Stimulated activated CD4-positive, alpha-beta T cell treated with anti-CD3 and anti-CD28 coated beads, Interleukin-12 subunit alpha, Interleukin-12 subunit beta, amount 100 ng/mL, for 48 hours (primary cell): ENCODE measurements at places on chromosomes 5 and 9.

DNA sequence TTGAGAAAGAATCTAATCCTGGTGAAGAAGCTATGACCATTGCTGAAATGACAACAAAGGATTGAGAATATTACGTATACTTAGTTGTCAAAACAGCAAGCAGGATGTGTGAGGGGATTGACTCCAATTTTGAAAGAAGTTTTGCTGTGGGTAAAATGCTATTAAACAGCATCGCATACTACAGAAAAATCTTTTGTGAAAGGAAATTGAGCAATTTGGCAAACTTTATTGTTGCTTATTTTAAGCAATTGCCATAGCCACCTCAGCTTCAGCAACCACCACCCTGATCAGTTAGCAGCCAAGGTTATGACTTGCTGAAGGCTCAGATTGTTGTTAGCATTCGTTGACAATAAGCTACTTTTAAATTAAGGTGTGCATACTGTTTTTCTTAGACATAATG lies 22.5 kb upstream of the ARL14EPL start:
- no peak for DNase-seq

- DNase-seq = no peak
These were observed 111.9 kb downstream of the SUSD1 start for GRCh38 chr9:112063151-112063550.

DNA sequence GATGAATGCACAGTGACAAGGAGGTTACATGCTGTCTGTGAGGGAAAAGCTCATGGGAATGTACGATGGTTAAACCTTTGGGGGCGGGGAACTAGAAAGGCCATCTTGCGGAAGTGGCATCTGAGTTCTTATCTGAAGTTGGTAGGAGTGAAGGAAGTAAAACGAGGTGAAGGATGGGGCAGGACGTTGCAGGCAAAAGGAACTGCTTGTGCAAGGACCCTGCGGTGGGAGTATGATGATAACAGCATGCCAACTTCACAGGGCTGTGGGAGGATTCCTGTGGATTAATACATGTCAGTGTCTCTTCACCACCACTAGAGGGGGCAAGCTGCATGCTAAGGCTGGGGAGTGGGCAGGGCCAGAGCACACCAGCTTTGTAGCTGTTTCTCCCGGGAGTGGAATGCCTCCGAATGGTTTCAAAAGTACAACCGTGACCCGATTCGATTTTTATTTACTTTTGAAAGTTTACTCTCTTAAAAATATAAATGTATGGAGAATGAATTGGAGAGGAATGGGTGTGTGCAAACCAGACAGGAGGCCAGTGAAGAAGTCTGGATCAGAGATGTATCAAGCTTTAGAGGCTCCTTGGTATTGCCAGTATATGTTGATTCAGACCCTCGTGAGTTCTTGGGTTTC lies 62.5 kb downstream of the CYFIP2 start:
- peak; percentile 65 for DNase-seq

DNA sequence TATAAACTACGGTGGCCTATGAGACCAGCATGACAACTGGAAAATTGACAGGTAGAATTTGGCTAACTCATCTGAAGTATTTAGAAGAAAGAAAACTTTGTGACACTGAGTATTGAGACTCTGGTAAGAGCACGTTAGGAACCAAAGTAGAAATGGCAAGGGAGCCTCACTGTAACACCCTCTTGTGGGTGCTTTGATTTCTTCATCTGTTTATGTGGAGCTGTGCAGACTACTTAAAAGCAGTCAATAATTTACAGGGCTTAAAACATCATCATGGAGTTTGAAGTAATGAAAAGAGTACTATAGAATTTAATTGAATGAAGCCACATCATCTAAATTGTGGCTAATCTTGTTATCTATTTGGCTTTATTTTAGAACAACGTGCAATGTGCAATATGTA lies 414.2 kb downstream of the CCDC171 start:
- no peak for DNase-seq

- DNase-seq = no peak
These were observed 13.2 kb downstream of the OR2K2 start for GRCh38 chr9:111316796-111317195.
